Activated T-helper 1 cell treated with anti-CD3 and anti-CD28 coated beads, Interleukin-2, amount 50 U/mL, for 16 hours (primary cell): ENCODE measurements at places on chromosomes 6 and 20.

DNA sequence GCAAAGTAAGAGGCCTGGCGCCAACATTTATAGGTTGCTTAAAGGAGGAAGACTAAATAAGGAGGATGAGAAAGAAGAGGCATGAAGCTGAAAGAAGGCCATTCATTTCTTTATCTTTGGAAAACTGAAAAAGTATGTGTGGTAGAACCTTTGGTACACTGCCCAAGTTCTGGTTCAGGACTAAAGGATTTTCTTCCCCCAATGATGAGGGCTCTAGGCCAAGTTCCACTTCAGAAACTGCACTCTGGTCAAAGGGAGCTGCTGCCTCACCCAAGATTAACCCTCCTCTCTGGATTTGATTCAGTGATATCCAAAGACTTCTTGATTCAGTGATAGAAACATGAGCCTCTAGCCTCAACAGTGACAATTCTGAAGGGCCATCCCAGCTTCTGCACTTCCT lies 5.0 kb upstream of the KPNA5 start:
- no peak for DNase-seq

- no peak for DNase-seq
Observed at GRCh38 chr20:38178065-38178491, 13.0 kb upstream of the TGM2 start.

DNA sequence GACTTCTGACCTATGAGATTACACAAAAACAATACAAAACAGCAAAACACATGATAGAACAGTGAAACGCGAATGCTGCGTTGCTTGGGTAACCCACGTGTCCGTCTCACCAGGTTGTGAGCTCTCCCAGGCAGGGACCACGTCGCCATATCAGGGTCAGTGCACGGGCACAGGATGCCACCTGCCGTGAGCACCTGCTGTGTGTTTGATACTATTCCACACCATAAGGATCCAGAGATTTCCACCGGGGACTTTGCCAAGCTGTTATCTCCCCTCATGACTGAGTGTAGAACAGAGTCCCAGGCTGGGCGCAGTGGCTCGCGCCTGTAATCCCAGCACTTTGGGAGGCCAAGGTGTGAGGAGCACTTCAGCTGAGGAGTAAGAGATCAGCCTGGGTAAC lies 288.0 kb downstream of the BMP7 start:
- DNase-seq: no peak

DNA sequence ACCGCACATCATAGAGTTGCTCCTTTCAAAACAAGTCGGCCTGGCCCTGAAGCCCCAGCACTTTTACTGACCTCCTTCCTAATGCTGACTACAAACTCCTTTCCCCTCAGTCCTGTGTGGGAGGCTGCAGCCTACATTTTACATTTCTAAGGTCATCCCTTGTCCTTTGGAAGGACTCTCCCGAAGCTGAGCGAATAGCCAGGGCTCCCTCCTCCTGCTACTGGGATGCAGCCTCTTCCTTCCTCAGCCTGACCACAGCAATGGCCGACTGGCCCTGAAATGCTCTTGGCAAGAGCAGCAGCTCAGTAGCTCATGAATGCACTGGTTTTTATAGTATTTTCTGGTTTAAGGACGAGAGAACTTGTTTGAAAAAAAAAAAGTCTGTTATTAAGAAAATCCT lies 679 bp downstream of the ADGRF5 start:
- DNase-seq: no peak

DNA sequence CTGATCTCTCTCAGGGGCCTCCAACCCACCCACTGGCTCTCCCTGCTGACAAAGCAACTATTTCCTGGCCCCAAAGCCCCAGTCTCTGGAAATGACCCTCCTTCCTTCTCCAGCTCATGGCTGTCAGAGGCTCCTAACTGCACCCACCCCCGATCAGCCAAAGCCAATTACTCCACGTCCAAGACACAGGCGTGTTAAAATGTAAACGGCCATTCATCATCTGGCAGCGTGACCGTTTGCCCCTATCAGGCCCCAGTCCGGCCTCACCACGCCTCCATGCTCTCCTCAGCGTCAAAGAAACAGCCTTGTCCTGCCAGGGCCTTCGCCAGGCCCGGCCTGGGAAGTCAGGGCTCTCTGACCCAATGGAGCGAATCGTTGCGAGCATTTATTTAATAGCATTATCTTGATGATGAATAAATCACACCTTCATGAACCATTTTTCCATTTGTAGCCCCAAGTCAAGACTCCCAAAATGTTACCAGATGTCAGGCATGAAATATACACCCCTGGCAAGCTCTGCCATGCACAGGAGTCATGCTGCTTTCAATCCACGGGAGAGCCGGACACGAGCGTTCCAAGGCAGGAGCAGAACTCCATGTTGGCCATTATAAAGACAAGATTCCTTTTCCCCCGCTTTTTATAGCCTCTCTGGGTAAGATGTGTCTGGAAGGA lies 17.7 kb downstream of the RIPOR3 start:
- no peak for DNase-seq

DNA sequence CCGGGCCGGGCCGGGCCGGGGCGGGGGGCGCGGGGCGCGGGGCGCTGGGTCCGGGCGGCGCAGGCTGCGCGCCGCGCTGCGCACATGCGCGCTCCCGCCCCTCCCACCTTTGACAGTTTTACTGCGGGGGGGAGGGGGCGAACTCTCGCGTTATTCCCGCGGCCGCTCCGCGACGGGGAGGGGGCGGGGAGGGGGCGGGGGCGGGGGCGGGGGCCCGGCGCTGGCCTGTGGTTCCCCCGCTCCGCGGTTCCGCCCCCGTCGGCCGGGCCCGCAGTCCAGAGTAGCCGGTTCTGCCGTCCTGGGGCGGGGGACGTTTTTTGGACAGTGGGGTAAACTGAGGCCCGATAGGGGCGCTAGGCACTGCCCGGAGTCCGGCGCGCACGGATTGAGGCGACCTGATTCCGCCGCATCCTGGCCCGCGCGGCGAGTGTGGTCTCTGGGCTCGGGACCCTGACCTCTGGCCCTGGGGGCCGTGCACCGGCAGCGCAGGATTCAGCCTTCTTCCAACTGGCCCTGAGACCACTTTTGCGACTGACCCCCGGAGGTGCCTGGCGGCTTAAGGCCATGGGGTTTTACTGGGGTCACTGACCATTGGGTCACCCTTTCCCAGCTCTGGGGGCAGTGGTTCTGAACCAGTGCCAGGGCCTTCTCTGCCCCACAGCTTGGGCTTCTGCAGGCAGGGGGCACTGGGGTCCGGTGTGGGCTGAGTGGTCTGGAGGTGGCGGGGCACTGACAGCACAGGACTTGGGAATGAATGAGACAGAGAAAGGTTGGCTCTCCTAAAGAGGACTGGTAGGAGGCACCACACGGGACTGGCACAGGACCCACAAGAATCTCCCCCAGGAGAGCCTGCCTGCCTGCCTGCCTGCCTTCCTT lies at the start of gene ZNF512B:
TSS of gene ZNF512B (minus strand) at position 93 of the 876 bp plus-strand sequence. CDS start 1,980 bp downstream, outside the sequence.
- DNase-seq: no peak

- DNase-seq: no peak
Observed at GRCh38 chr6:113982055-113982550, 11.2 kb upstream of the HDAC2 start.

DNA sequence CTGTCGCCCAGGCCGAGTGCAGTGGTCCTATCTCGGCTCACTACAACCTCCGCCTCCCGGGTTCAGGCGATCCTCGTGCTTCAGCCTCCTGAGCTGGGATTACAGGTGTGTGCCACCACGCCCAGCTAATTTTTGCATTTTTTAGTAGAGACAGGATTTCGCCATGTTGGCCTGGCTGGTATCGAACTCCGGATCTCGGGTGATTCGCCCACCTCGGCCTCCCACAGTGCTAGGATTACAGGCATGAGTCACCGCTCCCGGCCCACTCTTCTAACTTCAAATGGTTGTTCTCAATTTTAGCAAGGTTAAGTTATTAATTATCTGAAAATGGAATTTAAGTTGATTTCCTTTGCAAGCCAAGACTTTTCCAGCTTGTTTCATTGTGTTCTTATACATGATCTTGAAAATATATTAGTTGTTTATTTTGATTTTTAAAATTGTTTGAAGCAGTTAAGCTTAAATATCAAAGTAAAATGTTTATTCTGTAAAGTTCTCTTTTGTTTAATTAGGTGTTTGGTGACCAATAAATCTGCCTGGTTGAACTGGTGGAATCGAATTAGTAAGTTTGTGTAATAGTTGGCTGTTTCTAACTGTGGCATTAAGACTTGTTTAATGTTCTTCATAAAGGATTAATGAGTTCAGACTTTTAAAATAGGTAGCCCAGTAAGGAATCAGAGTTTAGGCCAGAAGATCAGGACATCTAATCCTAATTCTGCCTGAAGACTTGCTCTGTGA lies 2.3 kb downstream of the PM20D2 start:
- no peak for DNase-seq

- no peak for DNase-seq
Observed at GRCh38 chr6:37714836-37715420, 17.2 kb upstream of the MDGA1 start.

DNA sequence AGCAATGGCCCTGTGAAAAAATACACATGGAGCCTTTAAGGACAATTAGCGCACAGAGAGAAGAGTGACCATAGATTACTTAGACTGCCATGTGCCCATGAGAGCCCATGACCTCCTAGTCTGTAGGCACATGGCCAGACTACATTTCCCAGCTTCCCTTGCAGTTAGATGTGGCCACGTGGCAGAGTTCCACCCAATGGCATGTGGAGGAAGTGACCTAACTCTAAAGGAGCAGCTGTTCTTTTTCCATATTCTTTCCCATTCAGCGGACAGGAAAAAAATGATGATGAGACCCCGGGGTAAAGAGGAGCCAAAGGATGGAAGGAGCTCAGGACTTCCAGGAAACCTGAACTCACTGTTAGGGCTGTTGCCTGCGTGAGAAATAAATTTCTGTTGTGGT lies 116.6 kb downstream of the CBLN4 start:
- no peak for DNase-seq
